ENCODE measurements at places on chromosomes 6 and 20.

DNA sequence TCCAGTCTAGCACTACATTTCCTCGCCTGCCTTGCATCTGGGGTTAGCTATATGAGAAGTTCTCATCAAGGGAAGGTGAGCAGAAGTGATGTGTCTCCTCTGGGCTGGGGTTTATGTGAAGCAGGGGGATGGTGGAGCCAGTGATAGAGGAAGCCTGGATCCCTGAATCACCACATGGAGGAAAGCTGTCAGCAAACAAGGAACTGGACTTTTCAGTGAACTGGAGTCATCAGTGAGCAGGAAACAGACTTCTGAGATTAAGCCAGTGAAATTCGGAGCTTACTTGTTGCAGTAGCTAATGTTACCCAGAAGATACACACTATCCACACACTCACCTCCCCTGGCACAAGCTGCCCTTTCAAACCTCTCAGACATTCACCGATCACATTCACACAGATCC lies 13.4 kb upstream of the TOX2 start:
- H3K36me3 ChIP-seq = peaks cover 5% of the 10 kb centered on the region
- no peak overlapping the region for H3K27ac ChIP-seq
- peaks cover 3% of the 10 kb centered on the region for H3K27me3 ChIP-seq
- no peak for DNase-seq
- peaks cover 7% of the 10 kb centered on the region for H3K4me1 ChIP-seq

GRCh38 chr20:38601216-38602184 lies at the start of gene ARHGAP40:
ARHGAP40 (plus strand) TSS chr20:38601809.
- no peak within 1 kb of the TSS for H3K4me3 ChIP-seq
- H3K27ac ChIP-seq = no peak within 1 kb of the TSS
- peaks cover 15% of the 10 kb centered on the region for H3K27me3 ChIP-seq
- peak; percentile 32 for DNase-seq

- H3K36me3 ChIP-seq = no peaks in the 10 kb centered on the region
Measured at GRCh38 chr20:3042625-3043024, 797 bp upstream of the GNRH2 start.

DNA sequence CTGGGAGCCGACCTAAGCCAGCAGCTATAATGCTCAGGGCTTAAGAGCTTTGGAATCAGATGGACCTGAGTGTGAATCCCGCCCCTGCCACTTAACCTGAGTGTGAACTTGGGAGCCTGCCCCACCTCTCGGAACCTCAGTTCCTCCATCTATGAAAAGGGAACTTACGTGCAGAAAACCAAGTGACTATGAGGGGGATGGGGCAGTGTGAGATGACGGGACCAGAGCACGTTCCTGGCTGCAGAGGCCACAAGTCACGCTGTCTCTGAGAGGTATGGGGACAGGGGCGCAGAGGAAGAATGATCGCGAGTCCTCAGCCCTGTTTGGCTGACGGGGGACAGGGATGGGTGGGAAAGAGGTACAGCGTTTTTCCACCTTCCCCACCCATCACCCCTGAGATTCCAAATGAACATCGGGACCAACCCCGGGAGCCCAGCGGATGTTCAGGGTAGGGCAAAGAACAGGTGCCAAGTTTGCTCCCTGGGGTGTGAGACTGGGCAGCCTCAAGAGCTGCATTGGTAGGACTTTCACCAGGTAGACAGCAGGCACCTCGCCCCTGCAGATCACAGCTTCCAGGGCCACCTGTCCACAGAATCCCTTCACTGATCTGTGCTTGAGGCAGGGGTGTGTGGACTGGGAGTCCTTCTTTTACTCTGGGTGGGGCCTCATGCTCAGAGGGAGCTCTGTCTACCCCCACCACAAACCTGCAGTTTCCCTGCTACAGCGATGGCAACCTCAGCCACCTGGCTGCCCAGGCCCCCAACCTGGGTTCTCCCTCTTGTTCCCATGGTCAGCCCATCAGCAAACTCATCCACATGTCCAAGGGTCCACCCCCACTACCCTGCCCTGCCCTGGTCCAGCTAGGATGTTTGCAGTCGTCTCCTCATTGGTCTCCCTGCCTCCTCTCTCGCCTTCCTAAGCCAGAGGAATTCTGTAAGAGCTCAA lies 85.8 kb downstream of the CEBPB start:
- peaks cover 8% of the 10 kb centered on the region for H3K27me3 ChIP-seq
- DNase-seq = no peak
- no peaks in the 10 kb centered on the region for H3K36me3 ChIP-seq
- H3K4me3 ChIP-seq = no peak overlapping the region
- H3K4me1 ChIP-seq = peaks cover 15% of the 10 kb centered on the region

GRCh38 chr6:137495703-137496336 lies 1.6 kb upstream of the OLIG3 start:
- peak overlapping the region; percentile 77 for H3K27ac ChIP-seq
- no peaks in the 10 kb centered on the region for H3K36me3 ChIP-seq

GRCh38 chr6:80163754-80164187 lies 57.3 kb downstream of the BCKDHB start:
- no peak for DNase-seq
- no peaks in the 10 kb centered on the region for H3K27me3 ChIP-seq
- H3K4me3 ChIP-seq = no peak overlapping the region

GRCh38 chr20:7843613-7844012 lies 96.6 kb downstream of the HAO1 start:
- no peak overlapping the region for H3K4me3 ChIP-seq
- no peaks in the 10 kb centered on the region for H3K4me1 ChIP-seq
- H3K36me3 ChIP-seq = no peaks in the 10 kb centered on the region

DNA sequence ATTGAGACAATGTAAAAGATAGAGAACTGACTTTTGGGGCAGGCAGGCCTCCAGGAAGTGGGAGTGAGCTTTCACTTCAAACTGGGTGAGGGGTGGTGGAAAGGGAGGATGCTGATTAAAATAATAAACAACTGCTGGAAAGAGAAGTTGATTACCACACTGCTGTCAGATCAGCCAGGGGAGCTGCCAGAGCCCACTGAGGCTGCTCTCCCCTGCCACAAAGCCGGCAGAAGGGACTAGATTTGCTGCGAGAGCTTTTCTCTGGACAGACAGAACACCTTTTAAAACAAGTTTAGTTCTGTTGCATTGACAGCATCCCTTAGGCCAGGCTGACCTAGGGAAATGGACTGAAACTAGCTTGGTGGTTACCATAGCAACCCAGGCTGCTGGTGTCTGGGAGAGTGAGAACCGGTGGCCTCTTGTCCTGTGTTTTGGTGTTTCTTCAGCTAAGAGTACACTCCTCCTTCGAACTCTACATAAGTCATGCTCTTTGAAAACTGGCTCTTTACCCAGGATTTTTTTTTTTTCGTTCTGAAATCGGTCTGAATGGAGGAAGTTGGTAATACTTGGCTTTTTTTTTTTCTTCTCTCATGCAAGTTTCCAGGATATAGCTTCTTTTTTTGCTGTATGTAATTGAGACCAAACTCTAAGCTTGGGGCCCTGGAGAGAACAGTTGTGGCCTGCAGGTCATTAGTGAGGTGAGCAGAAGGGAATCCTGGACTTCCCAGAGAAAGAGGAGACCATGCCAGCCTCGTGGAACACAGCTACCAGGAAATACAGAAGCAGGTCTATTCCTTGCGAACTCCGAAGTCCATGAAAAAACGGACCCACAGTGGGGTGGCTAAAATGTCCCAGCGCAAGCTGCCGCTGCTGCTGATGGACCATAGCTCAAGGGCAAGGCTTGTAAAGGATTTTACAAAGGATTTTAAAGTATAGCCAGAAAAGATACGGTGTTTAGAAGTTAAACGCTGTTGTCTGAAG lies 374.4 kb downstream of the UTRN start:
- peak overlapping the region; percentile 44 for H3K27ac ChIP-seq
- H3K36me3 ChIP-seq = no peaks in the 10 kb centered on the region
- peaks cover 10% of the 10 kb centered on the region for H3K27me3 ChIP-seq

- H3K36me3 ChIP-seq = peaks cover 9% of the 10 kb centered on the region
- H3K4me3 ChIP-seq = no peak overlapping the region
- no peak for DNase-seq
- no peak overlapping the region for H3K27ac ChIP-seq
- H3K27me3 ChIP-seq = no peaks in the 10 kb centered on the region
- H3K4me1 ChIP-seq = no peaks in the 10 kb centered on the region
Measured at GRCh38 chr6:111096246-111096645, 8.9 kb downstream of the SLC16A10 start.

GRCh38 chr6:160505970-160506369 lies 157.8 kb downstream of the SLC22A3 start:
- no peak overlapping the region for H3K4me3 ChIP-seq
- H3K4me1 ChIP-seq = peaks cover 14% of the 10 kb centered on the region
- H3K27me3 ChIP-seq = peaks cover 8% of the 10 kb centered on the region

- peak overlapping the region; percentile 38 for H3K4me3 ChIP-seq
- H3K27me3 ChIP-seq = peaks cover 11% of the 10 kb centered on the region
- H3K36me3 ChIP-seq = peaks cover 6% of the 10 kb centered on the region
- H3K4me1 ChIP-seq = no peaks in the 10 kb centered on the region
- no peak for DNase-seq
Measured at GRCh38 chr20:46011631-46012482, 3.1 kb downstream of the MMP9 start.

GRCh38 chr6:21596145-21596948 lies 2.8 kb downstream of the SOX4 start:
- H3K36me3 ChIP-seq = peaks cover 16% of the 10 kb centered on the region
- peak overlapping the region; percentile 96 for H3K27ac ChIP-seq
- H3K27me3 ChIP-seq = peaks cover 22% of the 10 kb centered on the region
- peak overlapping the region; percentile 97 for H3K4me3 ChIP-seq

DNA sequence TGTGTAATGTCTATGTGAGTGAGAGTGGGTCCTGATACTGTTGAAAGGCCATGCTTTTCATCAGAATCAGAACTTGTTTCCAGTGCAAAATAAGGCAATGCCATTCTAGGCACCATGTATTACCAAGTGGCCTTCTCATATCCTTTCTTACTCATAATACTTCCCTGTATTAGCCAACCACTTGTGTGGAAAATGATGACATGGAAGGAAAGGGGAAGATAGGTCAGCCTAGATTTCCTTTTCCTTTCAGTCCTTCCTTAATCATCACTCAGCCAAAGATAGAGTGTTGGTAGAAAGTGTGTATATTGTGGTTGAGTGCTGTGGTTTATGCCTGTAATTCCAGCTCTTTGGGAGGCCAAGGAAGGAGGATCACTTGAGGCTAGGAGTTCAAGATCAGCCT lies 158.6 kb upstream of the PREP start:
- DNase-seq = no peak
- H3K36me3 ChIP-seq = peaks cover 7% of the 10 kb centered on the region
- no peaks in the 10 kb centered on the region for H3K27me3 ChIP-seq
- H3K4me3 ChIP-seq = no peak overlapping the region

GRCh38 chr6:16199804-16200203 lies 38.6 kb upstream of the GMPR start:
- peak; percentile 71 for DNase-seq
- H3K36me3 ChIP-seq = no peaks in the 10 kb centered on the region

DNA sequence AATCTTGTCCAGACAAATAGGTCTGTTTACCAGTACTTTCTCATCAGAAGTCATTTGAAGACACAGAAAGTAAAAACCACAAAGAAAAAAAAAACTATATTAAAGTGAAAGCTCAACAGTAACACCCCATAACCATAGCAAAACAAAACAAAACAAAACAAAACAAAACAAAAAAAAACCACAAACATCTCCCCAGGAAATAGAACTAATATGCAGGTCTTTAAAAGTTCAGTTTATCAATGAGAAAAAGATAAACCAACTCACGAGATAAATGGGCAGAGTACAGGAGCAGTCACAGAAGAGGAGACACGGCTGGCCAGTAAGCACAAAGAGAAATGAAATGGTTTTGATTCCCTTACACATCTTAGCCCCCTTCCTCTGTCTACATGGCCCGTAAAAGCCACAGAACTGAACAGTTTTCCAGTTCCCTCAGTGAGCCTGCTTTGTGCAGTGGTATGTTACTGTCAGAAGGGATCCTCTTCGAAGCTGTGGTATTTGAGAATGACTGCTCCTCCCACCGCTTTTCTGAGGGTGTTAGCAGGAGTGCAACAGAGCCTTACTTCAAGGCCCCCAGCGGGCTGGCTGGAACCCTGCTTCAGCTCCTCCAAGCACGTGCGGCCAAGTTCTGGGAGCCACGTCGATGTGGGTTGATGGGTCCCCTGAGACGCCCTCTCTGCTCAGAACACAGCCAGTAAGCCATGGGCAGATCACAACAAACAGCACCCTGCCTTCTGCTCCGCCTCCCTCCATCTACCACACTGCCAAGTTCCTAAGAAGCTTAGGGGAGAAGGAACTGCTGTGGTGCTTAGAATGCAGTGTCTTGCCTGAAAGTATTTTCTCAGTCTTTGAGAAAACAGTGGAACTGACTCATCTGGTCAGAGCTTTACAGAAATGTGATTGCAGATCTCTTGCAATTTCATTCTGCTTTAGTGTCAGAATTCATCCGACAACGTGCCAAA lies 14.0 kb downstream of the UST start:
- H3K27ac ChIP-seq = no peak overlapping the region
- peaks cover 2% of the 10 kb centered on the region for H3K27me3 ChIP-seq
- peaks cover 19% of the 10 kb centered on the region for H3K4me1 ChIP-seq
- peak overlapping the region; percentile 31 for H3K4me3 ChIP-seq
- peak; percentile 61 for DNase-seq
